ENCODE measurements at places on chromosomes 13 and 19. TPM values are rescaled to one million over a fixed set of nuclear protein-coding genes. Genes with fewer than 3 reads are reported as not detected.

Gene GFY
- total RNA-seq = not detected

Gene ZNF491
- total RNA-seq = 5.8 TPM

Gene PMIS2
- total RNA-seq = not detected

Gene ATXN8OS
- total RNA-seq = not detected

Gene FFAR2
- total RNA-seq = not detected

Gene SLC25A41
- total RNA-seq = 0.26 TPM

Gene NLRP7
- total RNA-seq = not detected

Gene KCNN4
- 0.83 TPM for total RNA-seq

Gene ZNF443
- 2.3 TPM for total RNA-seq

Gene RDH8
- not detected for total RNA-seq

Gene OR7C1
- total RNA-seq = not detected

Gene ZNF433
- 5.1 TPM for total RNA-seq

Gene PEX11G
- total RNA-seq = 3.9 TPM

Gene STOML3
- total RNA-seq = not detected
